CD4-positive, alpha-beta T cell treated with Interleukin-21 for 1 hour (primary cell): ENCODE measurements at places on chromosomes 16 and 17.
A peak's percentile ranks its signal among the peaks of the same experiment; 100 is the strongest.

GRCh38 chr17:69093279-69093789 is 32.6 kb upstream of the ABCA9 start:
- no peak for DNase-seq

- no peak for DNase-seq
Observed at GRCh38 chr17:1754430-1755112, 7.3 kb upstream of the SERPINF1 start.

GRCh38 chr17:46063241-46063640 is 64.2 kb downstream of the STH start:
- no peak for DNase-seq

DNA sequence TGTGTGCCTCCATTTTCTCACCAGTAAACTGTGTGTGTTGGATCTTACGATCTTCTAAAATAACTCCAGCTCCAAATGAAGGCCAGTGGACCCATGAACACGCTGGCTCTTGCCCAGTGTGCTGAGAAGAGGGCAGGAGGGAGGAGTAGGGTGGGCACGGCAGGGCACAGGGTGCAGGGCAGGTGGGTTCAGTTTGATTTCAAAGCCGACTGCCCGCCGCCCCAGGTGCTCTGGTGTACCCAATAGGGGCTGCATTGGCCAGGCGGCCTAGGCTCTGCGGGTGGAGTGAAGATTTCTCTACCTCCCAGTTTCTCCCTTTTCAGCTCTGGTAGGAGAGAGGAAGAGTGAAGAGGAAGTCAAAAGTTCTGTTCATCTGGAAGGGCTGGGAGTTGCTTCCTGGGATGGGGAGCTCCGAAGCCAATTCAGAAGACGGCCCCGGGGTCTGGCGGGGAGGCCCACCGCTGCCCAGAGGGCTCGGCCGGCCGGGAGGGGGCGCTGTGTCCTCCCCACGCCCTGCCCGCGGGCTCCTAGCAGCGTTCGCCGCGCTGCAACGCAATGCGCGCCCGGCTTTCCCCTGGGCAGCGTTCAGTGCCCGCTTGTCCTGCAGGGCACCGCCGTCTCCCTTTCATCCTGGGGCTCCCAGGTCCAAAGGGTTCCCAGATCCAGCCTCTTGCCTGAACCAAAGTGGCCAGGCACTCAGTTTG is 1.1 kb upstream of the CRHR1 start:
- peak; percentile 14 for DNase-seq

DNA sequence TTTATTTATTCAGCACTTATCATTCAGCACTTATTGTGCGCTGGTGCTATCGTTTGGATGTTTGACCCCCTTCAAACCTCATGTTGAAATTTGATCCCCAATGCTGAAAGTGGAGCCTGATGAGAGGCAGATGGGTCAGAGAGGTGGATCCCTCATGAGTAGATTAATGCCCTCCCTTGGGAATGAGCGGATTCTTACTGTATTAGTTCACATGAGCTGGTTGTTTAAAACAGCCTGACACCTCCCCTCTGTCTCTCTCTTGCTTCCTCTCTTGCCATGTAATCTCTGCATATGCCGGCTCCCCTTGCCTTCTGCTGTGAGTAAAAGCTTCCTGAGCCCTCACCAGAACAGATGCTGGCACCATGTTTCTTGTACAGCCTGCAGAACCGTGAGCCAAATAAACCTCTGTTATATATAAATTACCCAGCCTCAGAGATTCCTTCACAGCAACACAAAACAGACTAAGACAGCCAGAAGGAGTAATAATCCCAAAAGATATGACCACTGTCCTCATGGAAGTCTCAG is 111.1 kb downstream of the CACNG3 start:
- DNase-seq: no peak

GRCh38 chr17:74631468-74632450 is 8.2 kb upstream of the CD300E start:
- peak; percentile 15 for DNase-seq

GRCh38 chr16:83774066-83774465 is 33.7 kb upstream of the HSBP1 start:
- DNase-seq: no peak
